ENCODE measurements at places on chromosomes 11 and 22.

DNA sequence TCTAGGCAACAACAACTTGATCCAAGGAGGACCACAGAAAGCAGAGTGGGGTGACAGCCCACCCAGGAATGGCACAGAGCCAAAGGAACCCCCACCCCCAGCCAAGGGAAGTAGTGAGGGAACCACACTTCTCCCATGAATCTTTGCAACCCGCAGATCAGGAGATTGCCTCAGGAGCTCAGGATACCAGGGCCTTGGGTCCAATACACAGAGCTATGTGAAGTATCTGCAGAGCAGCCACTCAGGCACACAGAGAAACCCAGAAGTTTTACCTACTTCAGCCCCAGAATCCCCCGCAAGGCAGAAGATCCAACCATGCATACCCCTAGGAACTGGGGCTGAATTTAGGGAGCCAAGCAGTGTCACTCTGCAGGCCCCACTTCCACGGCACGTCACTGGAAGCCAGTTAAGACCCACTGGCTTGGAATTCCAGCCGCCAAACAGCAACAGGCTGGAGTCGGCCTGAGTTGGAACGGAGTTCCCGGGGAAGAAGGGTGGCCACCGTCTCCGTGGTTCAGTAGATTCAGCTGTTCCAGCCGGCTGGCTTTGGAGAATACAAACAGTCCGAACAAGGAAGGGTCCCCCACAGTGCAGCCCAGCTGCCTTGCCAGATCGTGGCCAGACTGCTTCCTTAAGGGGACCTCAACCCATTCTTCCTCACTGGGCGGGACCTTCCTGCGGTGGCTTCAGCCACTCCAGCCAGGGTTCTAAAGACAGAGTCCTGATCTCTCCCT, 174.1 kb downstream of the TTC28 start:
- DNase-seq: no peak

DNA sequence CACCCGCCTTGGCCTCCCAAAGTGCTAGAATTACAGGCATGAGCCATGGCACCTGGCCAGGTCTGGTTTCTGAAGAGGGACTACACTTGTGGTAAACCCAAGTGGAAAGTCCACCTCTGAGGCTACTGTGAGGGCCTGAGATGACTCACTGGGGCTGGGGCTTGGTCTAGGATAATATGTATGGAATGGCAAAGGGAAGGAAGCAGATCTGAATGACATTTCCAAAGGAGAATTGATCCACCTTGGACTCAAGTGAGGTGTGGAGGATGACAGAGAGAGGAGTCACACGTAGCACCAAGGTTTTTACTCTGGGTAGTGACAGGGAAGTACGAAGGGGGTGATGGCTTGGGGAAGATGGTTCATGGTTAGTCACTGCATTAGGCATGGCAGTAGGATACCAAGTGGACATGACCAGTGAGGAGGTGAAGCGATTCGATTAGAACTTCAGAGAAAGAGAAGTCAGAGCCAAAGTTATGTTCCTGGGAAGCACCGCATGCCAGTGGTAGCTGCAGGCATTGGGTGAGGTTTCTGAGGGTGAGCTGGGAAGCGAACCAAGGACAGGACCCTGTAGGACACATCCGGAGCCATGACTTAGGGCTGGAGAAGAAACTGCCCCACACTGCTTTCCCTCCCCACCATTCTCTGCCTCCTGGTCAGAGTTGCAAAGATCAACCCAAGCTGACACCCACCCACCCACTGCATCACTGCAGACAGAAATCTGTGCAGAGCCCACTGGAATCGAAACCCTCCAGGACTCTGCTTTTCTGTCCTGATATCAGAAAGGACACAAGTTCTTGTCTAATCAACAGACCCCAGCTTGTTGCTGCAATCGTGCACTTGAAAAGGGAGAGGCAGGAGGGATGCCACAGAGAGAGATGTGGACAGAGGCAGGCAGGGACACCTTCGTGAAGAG, 13.0 kb upstream of the BCL9L start:
- DNase-seq: no peak

DNA sequence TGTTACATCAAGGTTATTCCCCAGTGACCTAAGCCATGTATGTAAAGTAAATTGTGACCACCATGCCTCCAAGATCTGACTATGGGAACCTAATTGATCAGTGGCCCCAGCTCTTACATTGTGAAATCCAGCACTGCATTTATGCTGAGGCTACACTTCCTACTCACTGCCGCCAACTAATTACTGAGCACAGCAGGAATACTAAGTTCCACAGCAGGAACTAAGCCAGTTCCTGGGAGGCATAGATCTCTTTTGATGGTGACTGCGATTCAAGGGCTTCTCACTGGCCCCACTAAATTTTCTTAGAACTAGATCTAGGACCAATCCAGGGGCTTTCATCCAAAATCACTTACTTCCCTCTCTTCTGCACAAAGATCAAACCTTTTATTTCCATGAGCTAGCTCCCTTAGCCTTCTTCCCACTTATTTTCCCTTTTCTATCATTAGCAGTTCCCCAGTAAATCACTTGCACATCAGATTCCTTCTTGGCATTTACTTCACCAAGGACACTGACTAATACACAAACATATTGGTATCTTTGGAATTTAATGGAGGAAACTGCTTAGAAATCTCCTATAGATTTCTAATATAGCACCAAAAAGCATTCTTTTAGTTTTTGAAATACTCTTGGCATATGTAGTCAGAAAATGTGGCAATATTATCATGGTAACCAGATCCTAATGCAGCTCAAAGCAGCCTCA, 46.0 kb downstream of the CNTN5 start:
- DNase-seq: no peak

DNA sequence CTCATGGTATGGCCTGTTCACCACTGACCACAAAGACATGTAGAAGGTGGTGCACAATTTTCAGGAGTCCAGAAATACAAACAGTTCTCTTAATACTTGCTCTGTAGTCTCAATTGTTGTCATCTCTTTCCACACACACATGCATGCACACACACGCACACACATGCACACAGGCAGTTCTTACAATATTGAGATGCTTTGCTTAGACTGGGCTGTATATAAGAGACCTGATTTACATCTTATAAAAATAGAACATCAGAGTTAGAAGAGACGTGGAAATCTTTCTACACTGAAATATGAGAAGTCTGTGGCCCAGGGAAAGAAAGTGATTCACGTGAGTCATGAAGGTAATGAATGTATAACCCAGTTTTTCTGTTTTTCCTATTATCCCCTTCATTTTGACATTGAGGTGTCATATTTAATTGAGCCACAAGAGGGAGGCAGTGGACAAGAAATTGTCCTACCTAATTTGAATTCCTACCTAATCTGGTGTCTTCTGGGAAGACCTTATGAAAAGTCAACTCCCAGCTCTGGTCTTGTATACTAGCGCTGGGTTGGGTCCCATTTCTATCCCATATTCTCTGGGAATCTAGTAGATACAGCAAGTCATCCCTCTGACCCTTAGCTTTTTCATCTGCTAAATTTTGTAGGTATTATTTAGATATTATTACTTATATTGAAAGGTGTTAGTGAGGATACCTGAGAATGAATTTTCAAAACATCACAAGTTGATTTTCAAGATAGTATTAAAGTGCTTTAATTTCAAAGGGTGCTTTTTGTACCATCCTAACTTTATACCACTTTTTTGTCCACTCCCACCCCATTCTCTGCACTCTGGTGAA, 14.9 kb upstream of the MS4A4A start:
- DNase-seq: no peak

- DNase-seq: no peak
Measured at GRCh38 chr11:2085251-2086066, 53.7 kb downstream of the IGF2 start.

GRCh38 chr11:613369-613968, 2.3 kb downstream of the IRF7 start:
- peak; percentile 73 for DNase-seq

DNA sequence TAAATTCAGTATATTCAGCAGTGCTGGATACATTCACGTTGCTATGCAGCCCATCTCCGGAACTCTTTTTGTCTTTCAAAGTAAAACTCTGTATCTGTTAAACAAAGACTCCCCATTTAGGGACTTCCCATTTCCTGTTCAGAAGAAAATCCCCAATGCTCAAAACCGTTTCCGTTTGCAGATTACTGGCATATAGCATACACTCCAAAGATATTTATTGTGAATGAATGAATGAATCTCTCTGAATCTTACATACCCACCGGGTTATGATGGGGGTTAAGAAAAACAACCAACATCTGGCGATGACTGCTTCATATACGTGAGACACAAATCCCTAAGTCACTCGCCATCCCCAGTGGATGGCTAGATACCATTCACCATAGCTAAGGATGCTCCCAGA, 1.6 kb downstream of the THY1 start:
- no peak for DNase-seq

DNA sequence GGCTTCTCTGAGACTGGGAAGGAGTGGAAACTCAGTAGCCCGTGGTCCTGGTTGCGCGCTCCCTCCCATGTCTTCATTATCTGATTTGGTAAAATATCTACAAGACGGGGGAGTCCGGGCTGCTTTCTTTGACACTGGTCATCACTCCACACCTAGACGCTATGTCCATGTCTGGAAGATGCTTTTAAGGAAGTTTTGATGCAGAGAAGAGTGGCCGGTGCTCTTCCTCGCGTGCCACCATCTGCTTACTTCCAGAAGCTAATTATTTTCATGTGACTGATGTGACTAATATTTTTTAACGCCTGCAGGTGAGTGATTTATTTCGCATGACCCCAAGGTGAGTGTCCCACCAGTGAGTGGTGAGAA, 339 bp upstream of the TRIM21 start:
- DNase-seq: no peak

DNA sequence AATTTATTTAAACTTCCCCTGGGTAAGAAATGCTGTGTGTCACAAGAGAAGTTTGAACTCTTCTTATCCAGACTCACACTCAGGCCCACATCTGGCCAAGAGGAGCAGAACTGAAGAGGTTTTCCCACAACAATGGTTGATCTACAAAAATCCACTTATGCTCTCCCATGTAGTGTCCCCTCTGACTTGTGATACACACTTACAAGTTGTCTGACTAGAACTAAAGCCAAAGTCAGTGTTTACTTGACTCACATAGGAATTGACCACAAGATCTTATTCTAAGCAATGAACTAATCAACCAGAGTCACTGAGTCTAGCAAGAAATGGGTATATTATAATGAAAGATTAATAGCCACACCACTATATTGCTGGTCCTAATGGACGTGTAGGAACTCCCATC, 133.0 kb downstream of the ATG16L2 start:
- DNase-seq: no peak

DNA sequence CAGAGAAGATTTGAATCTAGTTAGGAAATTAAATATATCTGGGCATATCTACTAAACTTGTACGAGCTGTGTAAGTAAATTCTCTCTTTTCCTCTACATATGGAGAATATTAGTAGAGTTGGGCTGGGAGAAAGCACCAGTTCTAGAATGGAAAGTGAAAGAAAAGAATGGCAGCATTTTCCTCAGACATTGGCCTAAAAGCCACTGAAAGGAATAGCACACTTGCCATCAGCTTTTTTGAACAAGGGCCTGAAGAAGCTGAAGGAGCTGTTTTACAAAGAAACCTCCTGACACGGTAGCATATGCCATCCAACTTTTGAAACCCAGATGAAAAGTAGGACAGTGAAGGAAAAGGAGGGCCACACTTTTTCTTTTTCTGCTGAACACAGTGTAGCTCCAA, 1563.7 kb upstream of the TENM4 start:
- DNase-seq: no peak

- no peak for DNase-seq
Measured at GRCh38 chr22:43060183-43060582, 29.0 kb downstream of the TTLL1 start.

GRCh38 chr11:64826578-64827450, 16.5 kb upstream of the MEN1 start:
- DNase-seq: no peak

GRCh38 chr11:2891326-2892214, 6.0 kb upstream of the CDKN1C start:
- no peak for DNase-seq

GRCh38 chr22:17046566-17047348, 38.0 kb upstream of the IL17RA start:
- DNase-seq: no peak

DNA sequence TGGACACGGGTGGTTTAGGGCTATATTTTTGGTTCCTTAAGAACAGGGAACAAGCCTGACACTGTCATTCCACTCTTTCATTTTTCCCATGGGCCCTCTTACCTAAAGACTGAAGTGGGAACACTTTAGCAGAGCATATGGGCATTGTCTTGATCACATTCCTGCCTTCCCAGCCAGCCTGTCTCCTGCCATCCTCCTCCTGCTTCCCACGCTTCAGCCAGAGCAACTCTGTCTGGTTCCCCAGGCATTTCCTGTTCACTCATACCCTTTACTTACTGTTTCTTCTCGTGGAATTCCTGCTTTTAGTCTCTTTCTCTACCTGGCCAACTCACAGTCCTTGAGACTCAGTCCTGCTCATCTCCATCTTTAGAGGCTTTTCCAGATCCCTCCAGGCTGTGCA, 22.8 kb downstream of the MRPL16 start:
- DNase-seq: no peak

DNA sequence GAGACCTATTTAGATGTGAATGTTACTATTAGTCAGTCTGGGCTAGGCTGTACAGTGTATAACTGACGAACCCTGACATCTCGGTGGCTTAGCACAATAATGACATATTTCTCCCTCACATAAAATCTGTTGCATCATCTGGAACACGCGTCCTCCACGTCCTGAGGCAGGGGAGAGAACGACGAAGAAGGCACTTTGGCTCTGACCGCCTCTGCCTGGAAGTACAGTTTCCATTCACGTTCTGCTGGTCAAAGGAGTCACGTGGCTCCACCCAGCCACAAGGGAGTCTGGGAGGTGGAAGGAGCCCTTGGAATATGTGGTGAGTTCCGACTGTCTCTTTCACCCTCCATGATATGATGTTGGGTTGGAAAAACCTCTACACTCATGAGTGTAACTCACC, 55.1 kb upstream of the CD82 start:
- no peak for DNase-seq

DNA sequence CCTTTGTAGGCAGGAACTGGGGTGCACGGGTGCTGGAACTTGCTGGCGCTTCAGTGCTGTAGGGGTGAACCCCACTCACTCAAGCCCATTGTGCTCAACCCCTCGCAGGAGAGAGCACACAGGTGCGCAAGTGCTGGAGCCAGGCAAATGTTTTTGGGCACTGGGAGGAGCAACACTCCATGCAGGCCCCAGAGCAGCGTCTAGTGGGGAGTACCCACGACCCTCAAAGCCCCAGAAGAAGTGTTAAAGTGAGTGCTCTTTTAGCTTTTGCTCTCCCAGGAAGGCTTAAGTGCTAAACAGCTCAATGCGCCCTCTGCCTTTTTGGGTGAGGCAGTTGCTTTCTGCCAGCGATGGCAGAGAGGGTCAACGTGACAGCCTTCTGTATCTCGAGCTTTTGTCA, 282.2 kb upstream of the ARHGAP42 start:
- no peak for DNase-seq

DNA sequence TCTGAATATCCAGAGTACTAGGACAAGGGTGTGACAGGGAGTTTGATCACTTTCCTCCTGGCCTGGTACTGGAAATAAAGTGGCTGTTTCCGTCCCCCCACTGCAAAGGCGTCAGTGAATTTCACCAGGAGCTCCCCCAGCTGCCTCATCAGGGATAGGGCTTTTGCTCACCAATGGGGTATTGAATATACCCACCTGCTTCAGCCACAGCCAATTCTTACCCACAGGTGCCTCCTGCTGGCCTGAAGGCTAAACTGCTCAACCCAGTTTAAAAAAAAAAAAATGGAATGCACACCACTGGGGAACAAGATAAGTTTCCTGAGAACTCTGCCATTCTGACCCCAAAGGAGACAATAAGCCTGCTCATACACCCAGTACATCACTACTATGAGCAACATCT, 65.3 kb upstream of the MS4A8 start:
- no peak for DNase-seq

GRCh38 chr11:67045314-67045713, 11.3 kb upstream of the RHOD start:
- no peak for DNase-seq

GRCh38 chr22:35802885-35803284, 85.2 kb downstream of the APOL5 start:
- DNase-seq: no peak

Measured in left hindlimb (tissue), 1 donor.